ENCODE measurements at places on chromosomes 5 and 9.

GRCh38 chr5:36495611-36496010, 110.8 kb upstream of the SLC1A3 start:
- DNase-seq: no peak

DNA sequence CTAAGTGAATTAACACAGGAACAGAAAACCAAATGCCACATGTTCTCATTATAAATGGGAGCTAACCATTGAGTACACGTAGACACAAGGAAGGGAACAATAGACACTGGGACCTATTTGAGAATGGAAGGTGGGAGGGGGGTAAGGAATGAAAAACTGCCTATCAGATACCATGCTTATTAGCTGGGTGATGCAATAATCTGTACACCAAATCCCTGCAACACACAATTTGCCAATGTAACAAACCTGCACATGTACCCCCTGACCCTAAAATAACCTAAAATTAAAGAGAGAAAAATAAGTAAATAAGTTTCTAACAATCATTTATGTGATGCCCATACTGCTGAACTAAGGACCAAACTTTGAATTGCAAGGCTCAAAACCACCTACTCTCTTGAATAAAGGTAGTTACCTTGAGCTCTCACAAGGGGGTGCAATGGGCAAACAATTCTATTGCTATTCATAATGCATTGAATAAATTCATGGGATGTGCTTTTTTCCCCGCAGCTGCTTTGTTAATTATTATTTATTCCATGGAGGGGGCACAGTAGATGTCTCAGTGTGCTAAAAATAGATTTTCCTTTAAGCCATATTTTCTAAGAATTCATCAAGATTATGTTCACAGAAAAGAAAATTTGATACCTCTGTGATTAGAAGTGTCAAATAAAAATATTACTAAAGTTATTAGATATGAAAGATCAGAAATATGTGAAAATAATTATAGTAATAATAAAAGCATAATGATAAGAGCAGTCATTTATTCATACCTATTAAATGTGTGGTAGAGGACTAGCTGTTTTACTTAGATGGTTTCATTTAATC, 76.2 kb upstream of the PTPN3 start:
- no peak for DNase-seq

DNA sequence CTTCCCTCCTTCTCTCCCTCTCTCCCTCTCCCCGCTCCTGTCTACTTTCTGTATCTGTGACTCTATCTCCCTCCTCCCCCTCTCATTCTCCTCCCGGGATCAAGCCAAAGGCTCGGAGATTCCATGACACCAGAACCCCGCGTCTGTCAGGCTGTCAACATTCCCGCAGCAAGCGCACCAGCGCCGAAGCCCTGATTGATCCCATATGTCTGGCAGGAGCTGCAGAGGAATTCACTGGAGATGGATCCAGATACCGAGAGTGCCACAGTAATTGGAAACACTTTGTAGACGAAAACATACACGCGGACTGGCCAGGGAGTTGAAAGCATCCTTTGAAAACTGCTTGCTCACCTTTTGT, 300 bp upstream of the SVEP1 start:
- no peak for DNase-seq

DNA sequence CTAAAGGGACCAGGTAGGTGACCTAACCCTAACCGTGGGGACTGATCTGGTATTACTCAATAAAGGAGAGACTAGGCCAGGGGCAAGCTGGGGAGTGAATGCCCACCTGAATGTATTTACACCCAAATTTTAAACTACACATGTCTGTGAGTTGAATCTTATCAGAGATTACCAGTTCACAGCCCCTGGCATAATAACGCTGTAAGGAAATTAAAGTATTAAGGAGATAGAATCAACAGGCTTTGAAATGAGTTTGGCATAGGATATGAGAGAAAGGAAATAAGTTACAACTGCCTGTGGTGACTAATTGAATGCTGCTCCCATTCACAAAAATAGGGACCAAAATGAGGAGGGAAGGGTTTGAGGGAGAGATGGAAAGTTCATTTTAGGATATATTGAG, 593.3 kb downstream of the CSNK1G3 start:
- DNase-seq: no peak

DNA sequence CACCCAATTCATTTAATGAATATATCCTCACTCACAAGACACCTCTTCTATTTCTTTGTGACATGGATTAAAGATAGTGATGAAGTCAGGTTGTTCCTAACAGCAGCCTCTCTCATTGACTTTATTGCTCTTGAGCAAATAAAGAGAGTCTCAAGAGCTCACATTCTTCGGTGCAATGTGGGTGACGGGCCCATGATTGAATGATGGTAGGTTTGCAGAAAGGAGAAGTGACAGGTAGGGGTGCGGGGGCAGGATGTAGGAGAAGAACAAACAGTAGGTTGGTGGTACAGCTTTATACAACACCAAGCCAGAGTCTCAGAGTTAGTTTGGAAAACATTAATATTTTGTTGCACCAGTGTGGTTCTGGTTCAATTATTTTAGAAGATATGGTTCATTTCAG, 122.2 kb downstream of the SLIT3 start:
- no peak for DNase-seq

- no peak for DNase-seq
Measured at GRCh38 chr5:109450129-109450877, 40.5 kb upstream of the PJA2 start.

DNA sequence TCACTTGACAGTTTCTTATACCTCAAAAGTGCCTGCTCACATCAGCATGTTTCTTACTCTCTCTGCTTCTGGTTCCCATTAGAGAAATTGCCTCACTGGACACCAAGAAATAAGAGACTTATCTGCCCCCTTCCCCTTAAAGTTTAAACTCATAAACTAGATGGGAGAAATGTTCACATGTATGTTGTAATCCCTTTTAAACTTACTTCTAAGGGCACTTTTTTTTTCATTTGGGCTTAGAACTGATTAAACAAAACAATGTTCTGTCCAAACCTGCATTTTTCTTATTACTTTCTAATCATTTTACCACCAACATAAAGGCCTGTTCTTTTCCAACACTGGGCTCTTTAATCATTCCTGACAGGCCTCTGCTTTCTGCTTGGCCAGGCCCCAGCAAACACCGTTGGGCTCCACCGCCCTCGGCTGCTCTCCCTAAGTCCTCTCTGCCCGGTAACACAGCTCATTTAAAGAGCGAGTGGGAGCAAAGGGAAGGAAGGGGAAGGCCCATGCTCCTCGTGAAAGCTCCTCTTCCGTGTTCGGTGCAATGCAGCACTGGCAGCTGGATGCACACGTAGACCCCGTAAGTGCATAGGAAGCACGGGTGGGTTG, 53.4 kb downstream of the ROR2 start:
- no peak for DNase-seq

DNA sequence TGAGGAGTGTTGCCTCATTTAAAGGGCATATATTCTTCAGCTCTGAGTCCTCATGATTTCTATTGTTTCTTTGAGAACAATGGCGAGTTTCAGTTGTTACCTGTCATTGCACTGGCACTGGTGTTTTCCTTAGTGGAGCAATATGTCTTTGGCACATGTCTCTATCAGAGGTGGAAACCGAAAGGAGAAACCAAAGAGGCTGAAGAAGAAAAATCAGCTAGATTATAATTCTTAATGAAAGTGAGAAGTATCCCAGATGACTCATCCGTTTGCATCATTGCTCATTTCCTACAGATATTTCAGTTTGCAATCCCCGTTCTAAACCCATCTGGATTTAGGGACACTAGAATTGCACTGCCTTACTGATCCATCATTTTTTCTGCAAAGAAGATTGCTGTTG, 324.6 kb downstream of the TMEM232 start:
- no peak for DNase-seq

DNA sequence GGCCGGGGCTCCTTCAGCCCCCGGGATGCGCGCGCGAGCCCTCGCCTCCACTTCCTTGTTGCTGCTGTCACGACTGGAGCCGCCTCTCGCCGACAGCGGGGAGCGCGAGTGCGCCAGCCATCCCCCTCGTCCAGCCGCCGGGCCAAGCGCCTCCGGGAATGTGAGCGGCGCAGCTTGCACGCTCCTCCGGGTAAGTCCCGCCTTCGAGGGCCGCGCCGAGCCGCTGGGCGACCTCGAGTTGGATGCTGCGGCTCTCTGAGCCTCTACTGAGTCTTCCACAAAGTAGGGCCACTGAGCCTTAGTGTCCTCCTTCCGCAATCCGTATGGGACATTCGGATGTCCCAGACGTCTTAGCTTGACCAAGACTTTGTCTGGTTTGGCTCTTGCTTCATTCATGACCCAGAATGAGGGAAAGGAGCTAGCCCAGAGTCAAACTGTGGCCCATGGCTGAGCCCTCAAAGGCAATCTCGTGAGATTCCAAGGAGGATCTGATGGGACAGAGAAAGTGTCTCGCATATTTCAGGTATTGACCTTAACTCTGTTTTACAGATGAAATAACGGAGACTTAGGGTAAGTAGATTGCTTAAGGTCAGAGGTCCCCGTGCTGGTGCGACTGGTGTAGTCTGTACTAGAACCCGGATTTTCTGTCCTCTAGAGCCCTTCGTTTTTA, 586 bp downstream of the HMGXB3 start:
- DNase-seq: peak; percentile 16

DNA sequence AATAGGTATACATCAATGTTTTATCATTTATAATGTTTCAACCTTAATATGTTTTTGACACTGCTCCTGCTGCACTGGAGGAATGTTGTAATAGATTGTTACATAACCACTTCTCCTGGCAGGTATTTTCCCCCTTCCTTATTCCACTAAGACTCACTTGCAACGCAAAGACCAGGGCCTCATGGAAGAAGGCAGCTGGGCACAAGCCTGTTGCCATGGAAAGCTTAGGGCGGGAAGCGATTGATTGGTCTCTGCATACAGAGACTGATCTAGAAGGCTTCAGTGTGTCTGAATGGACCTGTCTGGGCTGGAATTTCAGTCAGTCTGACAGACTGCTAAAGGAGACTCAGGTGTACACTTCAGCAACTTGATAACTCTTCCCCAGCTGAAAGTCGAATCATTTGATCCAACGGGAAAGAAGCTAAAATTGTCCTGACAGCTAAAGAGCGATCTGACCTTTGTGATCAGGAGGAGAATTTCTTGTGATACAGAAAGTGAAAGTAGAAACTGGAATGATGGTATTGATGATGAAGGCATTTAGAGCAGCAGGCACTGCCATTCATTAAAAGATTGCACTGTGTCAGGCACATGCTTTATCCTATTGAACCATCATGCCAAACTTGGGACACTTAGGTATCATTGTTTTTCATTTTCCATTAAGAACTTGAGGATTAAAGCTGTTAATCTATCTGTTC, 65.1 kb downstream of the GRIA1 start:
- DNase-seq: no peak

DNA sequence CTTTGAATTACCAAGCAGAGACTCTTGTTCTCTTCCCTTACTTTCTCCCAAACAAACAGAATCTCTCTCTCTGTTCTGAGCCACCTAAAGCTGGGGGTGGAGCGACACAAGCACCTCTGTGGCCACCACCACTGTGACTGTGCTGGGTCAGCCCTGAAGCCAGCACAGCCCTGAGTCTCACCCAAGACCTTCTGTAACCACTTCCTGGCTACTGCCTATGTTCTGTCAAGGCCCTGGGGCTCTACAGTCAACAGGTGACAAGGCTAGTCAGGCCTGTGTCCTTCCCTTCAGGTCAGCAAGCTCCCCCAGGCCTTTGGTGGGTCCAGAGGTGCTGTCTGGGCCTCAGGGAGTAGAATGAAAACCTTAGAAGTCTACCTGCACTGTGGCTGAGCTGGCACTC, 26.1 kb upstream of the SLC28A3 start:
- no peak for DNase-seq

- no peak for DNase-seq
Measured at GRCh38 chr5:171309276-171310211, 496 bp downstream of the TLX3 start.

- DNase-seq: no peak
Measured at GRCh38 chr5:115170929-115171510, 1.3 kb upstream of the TRIM36 start.

DNA sequence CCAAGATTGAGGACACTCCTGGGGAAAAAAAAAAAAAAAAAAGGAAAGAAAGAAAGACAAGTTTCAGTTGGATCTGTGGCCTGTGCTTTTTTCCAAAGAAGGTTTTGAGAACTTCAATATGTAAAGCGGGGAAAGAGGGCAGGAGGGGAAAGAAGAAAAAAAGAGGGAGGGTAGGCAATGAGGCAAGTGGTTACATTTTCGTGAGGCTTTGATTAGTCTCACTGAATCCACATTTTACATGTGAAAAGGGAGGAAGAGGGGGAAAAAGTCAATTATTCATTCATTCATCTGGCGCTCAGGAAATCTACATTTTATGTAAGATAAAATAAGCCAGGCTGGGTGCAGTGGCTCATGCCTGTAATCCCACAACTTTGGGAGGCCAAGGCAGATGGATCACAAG, 315.2 kb upstream of the PAPPA start:
- DNase-seq: no peak
